ENCODE measurements at places on chromosomes 11 and 22.

DNA sequence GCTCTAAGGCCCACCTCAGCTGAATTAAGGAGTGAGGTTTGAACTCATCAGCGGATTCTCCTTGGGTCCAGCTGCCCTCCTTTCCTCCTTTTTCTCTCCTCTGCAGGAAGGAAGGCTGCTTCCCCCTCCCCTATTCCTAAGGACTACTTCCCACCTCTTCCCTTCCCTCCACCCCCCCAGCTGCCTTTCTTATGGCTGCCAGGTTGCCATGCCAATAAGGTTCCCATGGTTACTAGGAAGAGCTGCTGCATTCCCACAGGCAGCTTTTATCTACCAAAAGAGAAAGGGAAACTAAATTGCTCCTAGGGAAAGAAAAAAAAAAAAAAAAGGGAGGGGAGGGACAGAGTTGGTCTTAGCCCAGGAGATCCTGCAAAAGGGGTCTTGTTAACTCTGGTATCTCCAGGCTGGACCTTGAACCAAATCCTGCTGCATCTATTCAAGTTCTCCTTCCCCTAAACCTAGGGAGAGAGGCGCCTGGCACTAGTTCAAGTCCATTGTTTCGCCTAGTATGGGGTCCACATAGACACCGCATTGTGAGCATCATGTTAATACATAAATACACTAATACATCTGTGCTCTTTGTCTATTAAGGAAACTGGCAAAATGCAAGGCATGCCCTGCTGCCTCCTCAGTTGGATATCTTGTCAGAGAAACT, 21.2 kb upstream of the FEZ1 start:
- DNase-seq, result no peak

GRCh38 chr11:22346282-22346681, 8.1 kb downstream of the SLC17A6 start:
- DNase-seq, result no peak

GRCh38 chr11:117662255-117662654, 134.8 kb downstream of the DSCAML1 start:
- DNase-seq, result no peak

DNA sequence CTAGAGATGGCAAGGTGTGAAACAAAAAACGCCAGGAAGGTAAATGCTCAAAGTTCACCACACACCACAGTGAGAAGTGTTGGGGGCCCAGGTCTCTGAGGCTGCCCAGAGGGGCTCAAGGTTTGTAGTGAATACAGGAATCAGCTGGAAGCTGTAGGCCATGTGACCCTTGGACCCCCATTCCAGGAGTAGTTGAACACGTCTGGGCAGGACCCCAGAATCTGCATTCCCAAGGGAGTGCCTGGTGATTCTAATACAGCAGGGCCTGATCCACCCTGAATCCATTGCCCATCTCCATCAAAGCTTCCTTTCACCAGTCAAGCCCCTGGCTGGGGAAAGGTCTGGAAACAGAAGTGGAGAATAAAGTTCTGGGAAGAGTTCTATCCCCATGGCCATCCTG, 70.8 kb upstream of the B3GAT1 start:
- no peak for DNase-seq

- no peak for DNase-seq
Measured at GRCh38 chr11:10139656-10140055, 154.4 kb downstream of the SBF2 start.

GRCh38 chr11:107733518-107733917, 21.7 kb upstream of the SLN start:
- no peak for DNase-seq

- no peak for DNase-seq
Measured at GRCh38 chr11:20357150-20357549, 6.4 kb upstream of the HTATIP2 start.

DNA sequence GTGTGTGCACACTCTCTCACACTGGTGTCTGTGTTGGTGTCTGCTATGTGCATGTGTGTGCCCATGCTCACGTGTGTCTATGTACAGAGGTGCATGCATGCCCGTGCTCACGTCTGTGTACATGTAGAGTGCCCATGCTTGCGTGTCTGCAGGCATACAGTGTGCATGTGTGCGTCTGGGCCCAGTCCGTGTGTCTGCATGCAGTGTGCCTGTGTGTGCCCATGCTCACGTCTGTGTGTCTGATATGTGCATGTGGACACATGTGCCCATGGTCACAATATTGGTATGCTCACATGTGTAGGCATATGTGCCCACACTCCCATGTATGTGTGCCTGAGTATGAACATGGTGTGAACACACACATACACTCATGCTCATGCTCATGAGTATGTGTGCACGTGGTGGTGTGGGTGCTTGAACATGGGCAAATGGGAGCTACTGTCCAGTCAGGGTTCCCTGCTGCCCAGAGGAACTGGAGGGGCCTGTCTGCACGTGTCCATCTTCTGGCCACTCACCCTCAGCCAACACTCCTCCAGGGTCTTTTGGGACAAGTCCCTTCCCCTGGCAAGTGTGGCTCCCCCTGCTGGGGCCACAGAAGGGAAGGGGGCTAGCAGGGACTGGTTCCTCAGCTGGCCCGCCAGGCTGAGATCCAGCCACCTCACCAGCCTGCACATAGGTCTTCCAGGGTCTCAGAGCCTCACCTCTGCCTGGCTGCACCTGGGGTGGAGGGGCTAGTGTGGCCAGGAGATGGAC, 7.3 kb upstream of the TBX1 start:
- DNase-seq, result no peak

DNA sequence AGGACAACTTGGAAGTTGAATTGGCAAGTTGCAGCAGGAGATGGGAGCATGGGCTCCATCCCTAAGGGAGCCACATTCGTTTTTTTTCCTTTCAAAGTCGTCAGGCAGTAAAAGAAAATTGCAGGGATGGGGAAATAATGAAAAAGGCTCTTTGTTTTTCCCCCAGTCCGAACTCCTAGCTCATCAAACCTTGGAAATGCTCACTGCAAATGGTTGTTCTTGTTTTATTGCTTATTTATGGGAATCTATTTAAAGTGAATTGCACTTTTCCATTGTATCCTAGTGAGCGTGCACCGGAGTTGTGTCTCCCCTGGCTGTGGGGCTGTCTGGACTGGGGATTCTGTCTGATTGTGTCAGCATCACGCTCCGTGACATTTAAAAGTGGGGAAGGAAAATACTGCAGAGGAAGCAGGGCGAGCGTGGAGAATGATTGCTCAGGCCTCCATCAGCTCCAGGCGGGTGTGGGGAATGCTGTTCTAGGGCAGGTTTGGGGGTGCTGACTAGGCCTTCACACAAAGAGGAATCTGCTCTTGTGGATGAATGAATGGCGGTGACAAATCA, 306.4 kb downstream of the KIRREL3 start:
- no peak for DNase-seq

GRCh38 chr22:49307870-49308269, 519.8 kb downstream of the BRD1 start:
- DNase-seq, result no peak

DNA sequence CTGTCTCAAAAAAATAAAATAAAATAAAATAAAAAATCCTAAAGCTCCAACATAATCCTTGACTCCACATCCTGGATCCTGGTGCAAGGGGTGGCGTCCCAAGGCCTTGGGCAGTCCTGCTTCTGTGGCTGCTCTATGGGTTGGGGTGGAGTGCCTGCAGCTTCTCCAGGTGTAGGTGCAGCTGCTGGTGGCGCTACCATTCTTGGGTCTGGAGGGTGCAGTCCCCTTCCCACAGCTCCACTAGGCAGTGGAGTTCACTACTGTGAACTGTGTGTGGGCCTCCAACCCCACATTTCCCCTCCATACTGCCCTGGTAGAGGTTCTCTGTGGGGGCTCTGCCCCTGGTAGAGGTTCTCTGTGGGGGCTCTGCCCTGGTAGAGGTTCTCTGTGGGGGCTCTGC, 6.9 kb upstream of the TBC1D22A start:
- DNase-seq, result no peak

GRCh38 chr11:11909727-11910126, 68.0 kb downstream of the USP47 start:
- no peak for DNase-seq

DNA sequence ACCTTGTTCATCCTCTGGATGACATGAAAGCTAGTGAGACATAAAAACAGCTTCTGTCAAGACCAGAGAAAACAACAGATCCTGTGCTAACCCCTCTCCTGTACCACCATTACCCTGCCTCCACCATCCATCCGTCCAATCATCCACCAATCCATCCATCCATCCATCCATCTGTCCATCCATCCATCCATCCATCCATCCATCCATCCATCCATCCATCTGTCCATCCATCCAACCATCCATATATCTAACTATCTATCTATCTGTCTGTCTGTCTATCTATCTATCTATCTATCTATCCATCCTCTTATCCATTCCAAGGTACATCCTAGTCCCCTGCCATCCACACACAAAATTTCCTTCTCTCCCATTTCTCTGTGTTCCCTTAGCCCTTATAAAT, 46.6 kb upstream of the ME3 start:
- no peak for DNase-seq

DNA sequence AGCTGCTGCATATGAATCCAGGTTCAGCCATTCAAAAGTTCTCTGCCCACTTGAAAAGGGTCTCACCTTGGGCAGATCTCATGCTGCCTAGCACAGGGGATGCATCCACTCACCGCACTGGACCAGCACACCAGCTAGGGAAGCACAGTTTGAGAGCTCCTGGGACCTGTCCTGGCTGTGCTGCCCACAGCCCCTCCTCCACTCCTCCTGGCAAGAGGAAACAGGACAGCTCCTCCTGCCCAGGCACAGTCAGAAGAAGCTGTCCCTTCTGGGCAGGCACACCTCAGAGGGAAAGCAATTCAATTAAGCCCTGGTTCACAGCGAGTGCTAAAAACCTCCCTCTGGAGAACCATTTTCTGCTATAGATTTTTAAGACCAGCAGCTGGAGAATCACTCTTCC, 146.7 kb downstream of the ST3GAL4 start:
- no peak for DNase-seq

GRCh38 chr22:24969560-24970301, 17.2 kb downstream of the KIAA1671 start:
- no peak for DNase-seq

DNA sequence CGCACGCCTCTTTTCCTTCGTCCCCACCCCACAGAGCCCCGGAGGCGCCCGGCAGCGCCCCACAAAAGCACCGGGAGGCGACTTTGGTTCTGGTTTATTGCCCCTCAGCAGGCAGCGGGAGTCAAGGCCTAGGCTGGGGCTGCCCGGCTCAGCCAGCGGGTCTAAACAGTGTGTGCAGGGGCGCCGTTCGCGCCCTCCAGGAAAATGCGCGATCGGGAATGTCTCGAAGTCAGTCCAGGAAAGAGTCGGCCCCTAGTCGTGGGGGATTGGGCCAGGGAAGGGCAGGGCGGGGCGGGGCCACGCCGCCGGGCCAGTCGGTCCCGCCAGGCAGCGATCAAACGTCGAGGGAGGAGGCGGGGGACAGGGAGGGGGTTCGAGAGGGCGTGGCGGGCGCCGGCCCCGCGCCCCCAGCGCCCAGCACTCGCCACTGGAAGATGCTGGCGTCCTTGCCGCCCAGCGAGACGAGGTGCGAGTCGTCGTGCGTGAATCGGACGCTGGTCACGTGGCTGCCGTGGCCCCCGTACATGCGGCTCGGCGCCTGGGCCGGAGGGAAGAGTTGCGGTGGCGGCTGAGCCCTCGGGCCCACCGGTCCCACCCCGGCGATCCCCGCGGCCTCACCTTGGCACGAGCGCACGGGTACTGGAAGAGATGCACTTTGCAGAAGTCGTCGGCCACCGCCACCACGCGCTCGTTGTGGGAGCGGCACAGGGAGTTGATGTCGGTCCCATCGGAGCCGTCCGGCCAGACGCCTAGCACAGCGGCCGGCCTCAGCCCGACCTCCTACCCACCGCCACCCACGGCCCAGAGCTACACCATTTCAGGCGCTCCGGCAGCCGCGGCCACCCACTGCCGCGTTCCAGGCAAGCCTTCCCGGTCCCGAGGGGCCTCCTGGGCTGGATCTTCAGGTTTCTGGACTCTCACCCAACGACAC, 741 bp upstream of the MTA2 start:
- DNase-seq, result no peak

GRCh38 chr22:27641049-27641795, 160.3 kb downstream of the MN1 start:
- DNase-seq, result no peak

GRCh38 chr11:94546162-94546470, 2.4 kb downstream of the FUT4 start:
- no peak for DNase-seq

Measured in T-helper 1 cell (primary cell).